Left lung (tissue), 14 donors: ENCODE measurements at places on chromosomes 1 and 21.

- H3K36me3 ChIP-seq, result no peaks in the 10 kb centered on the region
- no peak for DNase-seq
- H3K27me3 ChIP-seq, result no peaks in the 10 kb centered on the region
- no peak overlapping the region for H3K4me3 ChIP-seq
- H3K4me1 ChIP-seq, result no peaks in the 10 kb centered on the region
- H3K27ac ChIP-seq, result no peak overlapping the region
These were observed 623.9 kb upstream of the NR5A2 start for GRCh38 chr1:199403531-199404116.

GRCh38 chr1:33716976-33717688, 146.7 kb upstream of the HMGB4 start:
- H3K4me3 ChIP-seq, result no peak overlapping the region
- no peak overlapping the region for H3K27ac ChIP-seq
- no peaks in the 10 kb centered on the region for H3K36me3 ChIP-seq

GRCh38 chr1:6013491-6013890, 21.3 kb upstream of the NPHP4 start:
- peaks cover 7% of the 10 kb centered on the region for H3K36me3 ChIP-seq
- peak; percentile 37 for DNase-seq
- no peaks in the 10 kb centered on the region for H3K27me3 ChIP-seq
- peaks cover 20% of the 10 kb centered on the region for H3K4me1 ChIP-seq
- H3K27ac ChIP-seq, result no peak overlapping the region
- no peak overlapping the region for H3K4me3 ChIP-seq

DNA sequence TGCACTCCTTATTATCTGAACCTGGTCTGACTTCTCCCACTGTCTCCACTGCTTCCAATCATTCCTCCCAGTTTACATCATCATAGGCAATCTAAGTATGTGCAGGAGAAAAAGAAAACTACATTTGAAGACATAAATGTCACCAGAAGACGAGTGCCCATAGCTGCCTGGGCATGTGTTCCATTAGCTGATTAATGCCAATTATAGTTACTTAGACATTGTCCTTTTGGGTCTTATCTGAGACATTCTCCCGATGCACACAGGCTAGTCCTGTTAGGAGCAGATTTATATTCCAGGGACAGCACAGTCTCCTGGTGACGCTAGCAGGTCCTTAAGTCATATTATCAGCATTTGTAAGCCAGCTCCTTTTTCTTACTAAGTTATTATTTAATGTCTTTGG, 52.6 kb upstream of the PTGFRN start:
- H3K27me3 ChIP-seq, result no peaks in the 10 kb centered on the region
- no peak for DNase-seq
- H3K36me3 ChIP-seq, result no peaks in the 10 kb centered on the region

DNA sequence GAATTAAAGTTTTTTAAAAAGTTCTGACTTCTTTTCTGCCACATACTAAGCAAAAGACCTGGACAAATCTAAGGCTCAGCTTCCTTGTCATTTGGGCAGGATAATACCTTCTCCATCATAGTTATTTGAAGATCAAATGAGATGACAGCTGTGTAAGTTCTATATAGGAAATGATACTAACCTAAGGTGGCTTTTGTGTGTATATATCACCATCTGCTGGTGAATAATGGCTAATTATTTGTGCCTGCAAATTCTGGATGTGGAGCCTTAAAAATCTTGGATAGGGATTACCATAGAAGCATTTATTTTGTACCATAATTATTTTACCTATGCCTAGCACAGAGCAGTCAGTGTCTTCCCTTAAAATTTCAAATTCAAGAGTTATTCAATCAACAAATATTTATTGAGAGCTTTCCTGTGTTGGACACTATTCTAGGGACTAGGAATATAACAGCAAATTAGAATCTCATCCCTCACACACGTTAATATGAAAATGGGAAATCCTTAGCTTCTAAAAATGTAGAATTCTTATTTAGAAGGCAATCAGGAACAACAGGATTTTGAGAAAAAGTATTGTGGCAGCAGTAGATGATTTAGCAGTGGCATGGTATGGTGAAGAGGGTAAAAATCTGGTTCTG, 89.8 kb downstream of the TMEM200B start:
- no peak overlapping the region for H3K4me3 ChIP-seq
- H3K36me3 ChIP-seq, result no peaks in the 10 kb centered on the region
- H3K27ac ChIP-seq, result no peak overlapping the region

DNA sequence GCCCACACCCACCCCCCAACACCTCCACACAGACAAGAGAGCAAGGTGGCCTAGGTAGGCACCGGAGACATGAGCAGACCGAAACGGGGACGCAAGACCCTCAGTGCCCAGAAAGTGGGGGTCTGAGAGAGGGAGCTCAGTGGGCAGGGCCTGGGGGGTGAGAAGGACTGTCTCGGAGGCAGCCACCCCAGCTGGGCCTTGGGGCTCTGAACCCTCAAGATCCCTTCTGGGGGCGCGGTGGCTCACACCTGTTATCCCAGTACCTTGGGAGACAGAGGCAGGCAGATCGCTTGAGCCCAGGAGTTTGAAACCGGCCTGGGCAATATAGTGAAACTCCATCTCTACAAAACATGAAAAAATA, 9.1 kb upstream of the GNB1 start:
- H3K36me3 ChIP-seq, result no peaks in the 10 kb centered on the region
- no peak for DNase-seq
- H3K27ac ChIP-seq, result no peak overlapping the region

DNA sequence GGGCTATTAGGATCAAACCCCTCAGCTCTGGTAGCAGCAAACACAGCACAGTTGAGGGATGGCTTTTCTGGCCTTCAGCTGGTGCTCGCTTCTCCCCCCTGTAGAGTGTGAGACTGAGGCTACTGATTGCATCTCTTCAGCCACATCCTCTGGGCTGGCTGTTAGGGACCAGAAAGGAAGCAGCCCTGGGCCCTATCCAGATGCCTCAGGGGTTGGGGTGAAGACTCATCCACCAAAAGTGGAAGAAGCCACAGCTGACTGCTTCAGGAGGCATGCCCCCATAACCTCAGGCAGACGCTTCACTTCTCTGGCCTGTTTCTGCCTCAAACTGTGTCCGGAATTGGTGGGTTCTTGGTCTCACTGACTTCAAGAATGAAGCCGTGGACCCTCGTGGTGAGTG, 6.2 kb upstream of the TMEM200B start:
- H3K27ac ChIP-seq, result no peak overlapping the region
- peaks cover 13% of the 10 kb centered on the region for H3K4me1 ChIP-seq
- no peak for DNase-seq
- no peaks in the 10 kb centered on the region for H3K36me3 ChIP-seq
- H3K4me3 ChIP-seq, result no peak overlapping the region
- H3K27me3 ChIP-seq, result no peaks in the 10 kb centered on the region

GRCh38 chr1:247548769-247549182, at the start of gene GCSAML:
Gene GCSAML (plus strand): TSS chr1:247549134. CDS start chr1:247549192, 58 bp downstream.
- DNase-seq, result peak; percentile 32
- H3K27ac ChIP-seq, result no peak within 1 kb of the TSS
- no peaks in the 10 kb centered on the region for H3K27me3 ChIP-seq
- H3K36me3 ChIP-seq, result no peaks in the 10 kb centered on the region
- H3K4me3 ChIP-seq, result no peak within 1 kb of the TSS

GRCh38 chr1:181577475-181577874, 94.2 kb downstream of the CACNA1E start:
- H3K4me1 ChIP-seq, result no peaks in the 10 kb centered on the region
- H3K36me3 ChIP-seq, result no peaks in the 10 kb centered on the region
- no peak overlapping the region for H3K27ac ChIP-seq

DNA sequence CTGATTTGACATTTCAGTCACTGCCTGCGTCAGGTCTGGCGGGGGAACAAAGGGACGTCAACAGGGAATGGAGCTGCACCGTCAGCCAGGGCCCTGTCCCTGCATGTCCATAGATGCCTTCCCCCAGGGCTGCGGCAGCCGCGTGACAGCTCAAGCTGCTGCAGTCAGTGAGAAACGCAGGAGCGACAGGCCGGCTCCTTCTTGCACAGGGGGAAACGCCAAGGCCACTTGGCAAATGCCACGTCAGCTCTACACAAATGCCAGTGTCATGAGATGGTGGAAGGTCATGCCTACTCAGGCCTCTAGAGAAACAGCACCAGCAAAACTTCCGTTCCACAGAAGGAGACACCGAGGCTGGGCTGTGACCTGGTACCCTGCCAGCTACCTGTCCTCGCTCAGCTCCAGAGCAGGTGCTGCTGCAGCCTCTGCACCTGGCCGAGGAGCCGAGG, 37.7 kb downstream of the SYF2 start:
- H3K36me3 ChIP-seq, result no peaks in the 10 kb centered on the region
- no peak overlapping the region for H3K27ac ChIP-seq
- H3K27me3 ChIP-seq, result no peaks in the 10 kb centered on the region
- no peak overlapping the region for H3K4me3 ChIP-seq
- H3K4me1 ChIP-seq, result no peaks in the 10 kb centered on the region

DNA sequence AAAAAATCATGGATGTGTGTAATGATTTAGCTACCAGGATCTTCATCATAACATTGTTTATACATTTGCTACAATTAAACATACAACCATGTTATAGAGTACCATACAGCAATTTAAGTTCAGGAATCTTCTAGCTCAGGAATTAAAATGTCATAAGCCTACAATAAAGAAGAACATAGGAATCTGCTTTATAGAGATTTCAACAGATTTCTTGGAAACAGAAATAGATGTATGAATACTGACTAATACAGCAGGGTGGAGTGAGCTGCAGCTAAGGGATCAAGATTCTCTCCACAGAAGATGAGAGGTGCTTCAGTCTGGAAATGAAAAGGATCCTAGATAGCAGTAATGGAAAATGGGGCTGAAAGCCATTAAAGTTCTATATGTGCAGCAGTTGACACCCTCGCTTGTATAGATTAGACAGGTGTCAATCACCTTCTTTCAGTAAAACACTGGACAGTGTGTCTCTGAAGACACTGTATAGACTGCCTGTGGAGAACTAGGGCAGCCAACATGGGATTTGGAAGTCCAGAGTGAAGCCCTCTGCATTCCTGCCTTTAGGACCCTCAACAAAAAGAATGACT, 73.9 kb downstream of the DNTTIP2 start:
- H3K4me3 ChIP-seq, result no peak overlapping the region
- peak overlapping the region; percentile 22 for H3K27ac ChIP-seq
- no peaks in the 10 kb centered on the region for H3K27me3 ChIP-seq
- peaks cover 13% of the 10 kb centered on the region for H3K4me1 ChIP-seq
- no peak for DNase-seq

DNA sequence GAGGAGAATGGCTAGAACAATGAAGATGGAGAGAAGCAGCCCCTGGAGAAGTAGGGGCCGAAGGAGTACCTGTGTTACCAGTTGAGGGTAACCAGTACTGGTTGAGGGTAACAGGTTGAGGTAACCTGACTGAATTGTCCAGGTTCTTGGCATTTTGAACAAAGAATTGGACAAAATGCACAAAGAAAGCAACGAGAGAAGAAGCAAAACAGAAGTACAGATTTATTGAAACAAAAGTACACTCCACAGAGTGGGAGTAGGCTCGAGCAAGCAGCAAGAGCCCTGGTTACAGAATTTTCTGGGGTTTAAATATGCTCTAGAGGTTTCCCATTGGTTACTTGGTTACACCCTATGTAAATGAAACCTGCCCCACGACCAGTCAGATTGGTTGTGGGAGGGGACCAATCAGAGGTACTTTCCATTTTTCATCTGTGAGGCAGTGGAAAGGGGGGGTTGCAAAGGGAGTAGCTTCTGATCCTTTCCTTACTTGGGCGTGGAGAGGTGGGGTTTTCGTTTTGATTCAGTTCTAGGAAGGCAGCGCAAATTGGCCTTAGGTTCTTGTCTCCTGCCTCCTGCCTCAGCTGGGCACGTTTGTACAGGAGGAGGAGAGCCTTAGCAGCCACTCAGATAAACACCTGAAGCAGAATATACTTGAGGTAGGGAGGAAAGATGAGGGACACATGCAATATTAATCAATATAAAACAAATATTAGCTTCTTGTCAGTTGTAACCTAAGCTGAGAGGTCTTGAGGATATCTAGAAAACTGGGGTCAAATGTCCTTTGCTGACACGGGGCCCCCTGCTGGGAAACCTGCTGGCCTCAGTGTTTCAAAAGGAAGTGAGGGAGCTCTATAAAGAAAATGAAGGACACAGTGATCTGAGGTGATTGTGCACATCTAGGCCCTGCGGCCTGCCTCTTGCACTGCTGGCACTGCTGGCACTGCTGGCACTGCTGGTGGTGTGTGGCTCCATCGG, 14.3 kb upstream of the LSM10 start:
- no peak overlapping the region for H3K4me3 ChIP-seq
- no peaks in the 10 kb centered on the region for H3K4me1 ChIP-seq
- H3K27ac ChIP-seq, result no peak overlapping the region
- no peaks in the 10 kb centered on the region for H3K27me3 ChIP-seq

DNA sequence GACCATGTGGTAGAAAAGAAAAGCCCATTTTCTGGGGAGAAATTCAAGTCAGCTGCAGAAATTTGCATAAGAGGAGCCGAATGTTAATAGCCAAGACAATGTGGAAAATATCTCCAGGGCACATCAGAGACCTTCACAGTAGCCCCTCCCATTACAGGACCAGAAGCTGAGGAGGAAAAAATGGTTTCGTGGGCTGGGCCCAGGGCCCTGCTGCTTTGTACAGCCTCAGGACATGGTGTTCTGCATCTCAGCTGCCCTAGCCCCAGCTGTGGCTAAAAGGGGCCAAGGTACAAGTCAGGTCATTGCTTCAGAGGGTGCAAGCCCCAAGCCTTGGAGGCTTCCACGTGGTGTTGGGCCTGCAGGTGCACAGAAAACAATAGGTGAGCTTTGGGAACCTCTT, 108.3 kb downstream of the DMRTB1 start:
- no peak overlapping the region for H3K27ac ChIP-seq
- H3K27me3 ChIP-seq, result peaks cover 7% of the 10 kb centered on the region
- H3K4me1 ChIP-seq, result no peaks in the 10 kb centered on the region
- H3K4me3 ChIP-seq, result no peak overlapping the region

DNA sequence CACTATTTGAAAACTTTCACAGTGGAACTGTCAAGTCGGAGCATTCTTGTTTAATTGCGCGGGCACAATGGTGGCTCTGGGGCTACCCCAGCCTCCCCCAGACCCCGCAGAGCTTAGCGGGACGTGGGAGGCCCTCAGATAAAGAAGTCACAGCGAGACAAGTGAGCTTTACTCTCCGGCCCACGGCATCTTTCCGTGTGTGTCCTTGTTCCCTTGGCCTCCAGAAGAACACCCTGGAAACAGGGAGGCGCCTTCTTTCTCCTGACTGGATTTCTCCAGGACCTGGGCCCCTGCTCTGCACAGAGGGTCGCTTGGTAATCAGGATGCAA, 382.8 kb downstream of the RRAGC start:
- H3K36me3 ChIP-seq, result no peaks in the 10 kb centered on the region
- H3K4me1 ChIP-seq, result peaks cover 24% of the 10 kb centered on the region
- peak overlapping the region; percentile 3 for H3K4me3 ChIP-seq
- H3K27me3 ChIP-seq, result no peaks in the 10 kb centered on the region
